ENCODE measurements at places on chromosomes 5 and 9. TPM values are rescaled to one million over a fixed set of nuclear protein-coding genes. Genes with fewer than 3 reads are reported as not detected.

The HTR4 gene
- not detected for total RNA-seq

The EXOC3 gene
- total RNA-seq, result 41.6 TPM

- DNase-seq, result no peak
- peaks cover 4% of the 10 kb centered on the region for H3K27me3 ChIP-seq
- H3K4me1 ChIP-seq, result no peaks in the 10 kb centered on the region
Measured at GRCh38 chr5:41637424-41637823, 127.0 kb upstream of the PLCXD3 start.

DNA sequence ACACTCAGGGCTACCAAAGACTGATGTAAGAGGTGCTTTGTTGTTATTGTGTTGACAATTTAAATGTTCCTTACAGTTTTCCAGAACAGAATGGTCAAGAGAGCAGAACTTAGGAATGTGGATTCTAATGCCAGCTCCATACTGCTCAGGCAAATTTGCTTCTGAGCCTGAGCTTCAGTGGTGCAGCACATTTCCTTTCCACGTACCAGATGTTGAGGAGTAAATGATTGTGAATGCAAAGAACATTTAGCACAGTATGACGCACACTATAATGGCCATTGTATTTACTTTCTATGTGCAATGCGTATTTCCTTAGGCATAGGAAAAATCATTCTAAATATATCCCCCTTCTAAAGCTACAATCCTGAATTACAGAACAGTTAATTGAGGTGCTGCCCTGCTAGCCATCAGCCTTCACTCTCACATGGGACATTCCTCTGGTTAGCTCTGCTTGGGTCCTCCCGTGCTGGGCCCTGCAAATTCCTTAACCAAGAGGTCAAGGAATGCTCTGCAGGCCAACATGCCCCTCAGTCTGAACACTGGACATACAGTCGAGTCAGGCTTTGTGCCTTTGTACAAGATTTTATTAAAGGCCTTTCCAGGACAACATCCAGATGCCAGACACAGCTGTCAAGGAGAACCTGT is 21.1 kb upstream of the TMEM174 start:
- no peaks in the 10 kb centered on the region for H3K4me1 ChIP-seq
- H3K27ac ChIP-seq, result no peak overlapping the region
- H3K27me3 ChIP-seq, result peaks cover 78% of the 10 kb centered on the region
- no peak overlapping the region for H3K4me3 ChIP-seq
- H3K36me3 ChIP-seq, result no peaks in the 10 kb centered on the region

DNA sequence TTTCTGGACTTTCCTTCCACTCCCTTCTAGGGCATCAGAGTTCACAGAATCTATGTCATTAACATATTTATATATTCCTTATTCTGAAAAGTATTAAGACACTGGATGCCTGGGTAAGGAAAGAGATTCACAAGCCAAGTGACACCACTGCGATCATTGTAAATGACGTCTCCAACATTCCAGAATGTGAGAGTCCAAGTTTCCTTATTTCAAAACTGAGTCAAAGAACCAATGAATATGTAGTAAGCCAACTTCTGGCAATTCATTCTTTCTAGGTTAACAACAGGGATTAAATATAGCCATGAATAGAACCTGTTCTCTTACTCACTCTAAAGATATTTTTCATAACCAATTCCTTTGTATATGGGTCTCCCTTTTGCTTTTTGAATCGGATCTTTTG is 18.1 kb downstream of the RAI14 start:
- H3K27me3 ChIP-seq, result no peaks in the 10 kb centered on the region
- DNase-seq, result no peak
- no peak overlapping the region for H3K4me3 ChIP-seq
- no peaks in the 10 kb centered on the region for H3K36me3 ChIP-seq
